ENCODE measurements at places on chromosomes 7 and 10.

DNA sequence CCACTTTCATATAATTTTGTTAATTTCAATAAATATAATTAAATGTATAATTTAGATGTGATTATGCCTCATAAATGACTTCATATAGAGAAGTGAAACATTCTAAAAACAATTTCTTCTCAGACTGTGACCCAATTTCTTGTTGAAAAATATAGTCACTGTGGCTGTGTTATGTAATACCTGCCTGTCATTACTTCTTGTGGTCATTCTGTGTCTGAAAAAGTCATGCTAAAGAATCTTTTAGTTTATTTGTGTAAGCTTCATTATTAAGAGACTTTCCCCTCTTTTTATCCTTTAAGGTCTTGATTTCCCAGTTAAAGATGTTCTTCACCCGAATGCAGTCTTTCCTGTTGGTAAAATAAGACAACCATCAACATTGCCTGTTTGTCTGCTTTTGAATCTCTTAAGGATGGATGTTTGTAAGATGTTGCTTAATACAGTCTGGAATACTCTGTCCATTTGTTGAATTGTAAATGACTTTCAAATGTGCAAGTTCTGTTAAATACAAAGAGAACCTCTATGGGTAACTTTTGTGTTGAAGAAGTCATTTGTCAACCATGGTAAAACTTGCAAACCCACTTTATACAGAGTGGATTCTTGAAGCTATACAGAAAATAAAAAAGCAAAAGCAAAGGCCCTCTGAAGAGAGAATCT is 16.0 kb downstream of the KAT6B start:
- no peak for DNase-seq

DNA sequence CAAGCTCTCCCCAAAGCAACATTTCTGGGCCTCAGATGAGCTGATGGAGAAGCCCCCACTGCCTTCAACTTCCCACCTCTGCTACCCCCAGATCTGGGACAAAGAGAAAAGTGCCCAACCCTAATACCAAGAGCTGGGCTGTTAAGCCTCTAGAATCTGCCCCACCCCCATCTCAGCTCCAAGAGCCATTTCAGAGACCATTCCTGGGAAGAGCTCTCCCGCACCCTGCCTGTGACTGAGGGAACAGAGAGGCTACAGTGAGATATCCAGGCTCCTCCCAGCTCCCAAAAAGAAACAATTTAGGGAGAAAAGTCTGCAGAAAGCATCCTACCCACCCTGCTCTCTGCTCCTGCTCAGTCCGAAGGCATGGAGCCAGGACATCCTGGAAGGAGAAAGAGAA is 2.5 kb upstream of the KCNH2 start:
- no peak for DNase-seq

DNA sequence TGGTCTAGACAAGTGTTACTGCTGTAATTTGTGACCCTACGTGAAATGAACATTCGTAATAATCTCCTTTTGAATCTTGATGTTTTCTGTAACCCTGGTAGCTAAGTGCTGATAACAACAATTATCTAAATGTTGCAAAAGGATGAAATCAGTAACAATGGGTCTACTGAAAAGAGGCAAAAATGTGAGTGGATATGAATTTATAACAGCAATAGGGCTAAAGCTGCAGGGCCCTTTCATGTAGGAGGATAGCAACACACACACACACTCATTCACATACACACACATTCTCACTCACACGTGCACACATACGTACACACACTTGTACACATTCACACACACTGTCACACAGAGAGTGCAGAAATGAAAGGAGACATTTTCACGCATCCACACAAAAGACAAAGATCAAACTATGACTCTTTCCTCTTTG is 200.8 kb upstream of the NEBL start:
- no peak for DNase-seq

- DNase-seq, result no peak
Observed at GRCh38 chr7:118183428-118183785, 557 bp upstream of the LSM8 start.

- DNase-seq, result no peak
Observed at GRCh38 chr7:47893238-47893637, 55.0 kb downstream of the PKD1L1 start.

GRCh38 chr10:86734207-86734988 is 22.0 kb upstream of the BMPR1A start:
- DNase-seq, result no peak

GRCh38 chr10:35892526-35892925 is 250.4 kb upstream of the FZD8 start:
- no peak for DNase-seq

DNA sequence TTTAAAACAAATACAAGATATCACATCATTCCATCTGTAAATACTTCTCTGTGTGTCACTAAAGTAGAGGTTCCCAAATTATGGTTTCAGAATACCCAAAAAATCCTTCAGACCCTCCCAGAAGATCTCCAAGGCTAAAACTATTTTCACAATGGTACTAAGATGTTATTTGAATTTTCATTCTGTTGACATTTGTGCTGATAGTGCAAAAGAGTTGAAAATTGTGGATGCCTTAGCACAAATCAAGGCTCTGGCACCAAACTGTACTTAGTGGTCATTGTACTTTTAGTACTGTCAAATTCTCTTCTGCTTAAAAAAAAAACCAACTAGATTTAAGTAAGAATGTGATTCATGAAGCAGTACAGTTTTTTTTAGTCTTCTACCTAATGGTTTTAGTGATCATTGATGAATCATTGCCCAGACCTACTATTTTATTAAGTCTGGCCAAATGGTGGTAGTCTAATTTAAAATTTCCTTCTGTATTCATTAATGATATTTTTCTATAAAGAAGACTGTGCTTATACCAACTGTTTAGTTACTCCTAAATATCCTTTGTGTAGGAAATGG is 50.5 kb downstream of the TPST1 start:
- no peak for DNase-seq

Data from left ventricle myocardium inferior (tissue), 1 donor.